ENCODE measurements at places on chromosomes 7 and 10.

GRCh38 chr10:17425584-17426262 lies 28.7 kb downstream of the ST8SIA6 start:
- DNase-seq = no peak

GRCh38 chr7:127933146-127933545 lies 98.1 kb downstream of the LRRC4 start:
- no peak for DNase-seq

DNA sequence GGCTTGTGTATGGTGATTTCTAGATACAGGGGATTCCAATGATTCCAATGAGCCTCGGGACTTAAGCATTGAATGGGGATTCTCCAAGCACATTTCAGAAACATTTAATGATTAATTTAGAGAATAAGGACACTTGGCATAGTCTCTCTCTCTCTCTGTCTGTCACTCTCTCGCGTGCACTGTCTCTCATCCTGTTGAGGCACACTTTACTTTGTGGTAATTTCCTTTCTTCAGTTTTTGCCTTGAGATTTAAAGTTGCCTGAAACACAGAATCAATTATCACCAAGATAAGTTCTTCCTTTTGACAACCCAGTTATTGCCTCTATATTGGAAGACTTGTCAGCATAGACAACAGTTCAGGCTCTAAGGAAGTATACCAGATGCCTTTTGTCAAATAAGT lies 131.6 kb downstream of the ARID5B start:
- DNase-seq = no peak

GRCh38 chr10:130074639-130075038 lies 36.0 kb downstream of the C10orf143 start:
- DNase-seq = no peak

DNA sequence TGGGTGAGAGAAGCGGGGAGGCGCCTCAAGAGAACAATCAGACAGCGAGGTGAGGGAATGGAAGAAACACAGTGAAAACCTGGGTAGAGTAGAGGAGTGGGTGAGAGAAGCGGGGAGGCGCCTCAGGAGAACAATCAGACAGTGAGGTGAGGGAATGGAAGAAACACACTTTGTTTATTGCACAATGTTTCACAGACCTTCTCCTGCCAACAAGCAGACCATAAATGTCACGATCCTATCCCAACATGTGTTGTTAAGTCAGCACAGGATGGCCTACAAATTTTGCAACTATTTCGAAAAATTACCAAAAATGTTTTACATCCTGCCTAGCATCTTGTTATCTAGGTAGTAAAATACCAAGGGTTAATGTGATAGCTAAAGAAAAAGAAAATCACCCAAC lies 115.3 kb downstream of the JAZF1 start:
- no peak for DNase-seq

DNA sequence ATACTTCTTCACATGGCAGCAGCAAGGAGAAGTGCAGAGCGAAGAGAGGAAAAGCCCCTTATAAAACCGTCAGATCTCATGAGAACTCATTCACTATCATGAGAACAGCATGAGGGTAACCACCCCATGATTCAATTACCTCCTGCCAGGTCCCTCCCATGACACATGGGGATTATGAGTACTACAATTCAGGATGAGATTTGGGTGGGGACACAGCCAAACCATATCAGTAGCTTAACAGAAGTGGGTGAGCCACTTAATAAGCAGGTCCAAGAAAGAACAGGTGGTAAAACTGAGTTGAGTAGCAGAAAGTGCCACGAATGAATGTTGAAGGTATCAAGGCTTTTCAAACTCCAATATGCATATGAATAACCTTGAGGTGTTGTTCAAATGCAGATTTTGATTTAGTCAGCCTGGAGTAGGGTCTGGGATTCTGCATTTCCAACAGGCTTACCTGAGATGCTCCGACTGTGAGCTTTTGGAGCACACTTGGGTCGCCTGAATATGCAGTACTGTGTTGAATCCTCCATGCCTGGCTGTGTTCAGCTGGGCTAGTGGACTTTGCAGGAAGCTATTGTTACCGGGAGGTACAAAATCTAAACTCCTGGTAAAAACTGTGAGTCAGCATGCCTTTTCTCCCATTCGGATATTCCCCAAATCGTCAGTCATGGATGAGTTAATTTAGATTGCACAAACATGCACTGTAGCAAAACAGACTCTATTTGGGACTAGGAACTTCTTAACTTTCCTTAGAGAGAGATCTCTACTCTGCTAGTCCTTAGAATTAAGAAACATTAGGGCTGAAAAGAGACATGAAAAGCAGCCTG lies 69.0 kb upstream of the PRKCQ start:
- no peak for DNase-seq

GRCh38 chr10:98403812-98404504 lies 11.0 kb downstream of the PYROXD2 start:
- DNase-seq = no peak

- DNase-seq = no peak
These were observed 39.2 kb upstream of the COL1A2 start for GRCh38 chr7:94355454-94355853.

DNA sequence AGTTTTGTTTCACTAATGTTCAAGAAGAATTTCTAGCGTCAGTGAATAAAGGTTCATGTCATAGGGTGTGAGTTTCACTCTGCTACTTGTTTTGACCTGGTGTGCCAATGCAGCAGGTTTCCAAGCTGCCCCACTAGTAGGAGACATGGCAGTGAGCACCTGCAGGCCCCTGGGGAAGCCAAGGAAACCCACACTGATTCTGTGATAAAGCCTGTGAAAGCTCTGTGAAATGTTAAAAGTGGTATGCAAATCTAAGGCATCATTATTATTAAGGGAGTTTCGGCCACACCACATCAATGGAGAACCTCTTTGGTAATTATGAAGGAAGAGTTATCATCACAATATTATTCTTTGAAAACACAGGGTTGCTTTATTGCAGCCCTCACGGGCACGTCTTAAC lies 46.4 kb downstream of the ABCB5 start:
- no peak for DNase-seq

DNA sequence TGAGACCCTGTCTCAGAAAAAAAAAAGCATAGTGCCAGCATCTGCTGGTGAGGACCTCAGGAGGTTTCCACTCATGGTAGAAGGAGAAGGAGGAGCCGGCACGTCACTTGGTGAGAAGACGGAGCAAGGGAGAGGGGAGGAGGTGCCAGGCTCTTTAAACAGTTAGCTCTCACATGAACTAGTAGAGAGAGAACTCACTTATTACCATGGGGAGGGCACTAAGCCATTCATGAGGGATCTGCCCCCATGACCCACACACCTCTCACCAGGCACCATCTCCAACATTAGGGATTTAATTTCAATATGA lies 62.9 kb upstream of the VKORC1L1 start:
- DNase-seq = no peak

DNA sequence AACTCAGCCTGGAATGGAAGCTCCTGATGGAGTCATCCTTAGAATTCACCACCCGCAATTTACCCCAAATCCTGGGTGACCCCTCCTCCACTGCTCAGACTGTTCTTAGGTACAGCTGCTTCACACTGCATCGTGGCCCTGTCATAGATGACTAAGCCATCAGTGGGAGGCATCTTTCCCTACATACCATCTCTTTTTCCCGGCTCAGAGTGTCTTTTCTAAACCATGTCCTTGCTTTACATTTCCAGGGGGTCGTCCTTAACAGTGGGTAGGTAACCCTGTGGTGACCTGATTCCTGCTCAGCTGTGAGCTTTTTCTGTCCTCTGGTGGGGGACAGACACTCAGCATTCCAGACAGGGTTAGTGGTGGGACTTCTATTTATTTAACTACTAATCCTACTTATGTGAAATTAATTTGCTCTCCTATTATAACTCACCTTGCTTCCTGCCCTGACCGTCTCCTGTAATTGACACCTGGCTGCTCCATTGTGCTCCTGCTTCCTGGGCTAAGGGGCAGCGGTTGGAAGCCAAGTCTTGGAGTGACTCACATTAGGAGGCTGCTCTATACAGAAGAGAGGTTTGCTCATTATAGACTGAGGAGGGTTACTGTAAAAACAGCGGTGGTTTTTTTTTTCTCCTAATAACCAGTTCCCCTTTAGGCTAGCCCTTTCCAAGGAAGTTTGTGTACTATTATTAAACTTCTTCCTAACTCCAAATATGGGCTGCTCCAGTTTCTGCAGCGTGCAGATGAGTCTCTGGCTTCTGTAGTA lies 40.6 kb downstream of the PYROXD2 start:
- DNase-seq = no peak

DNA sequence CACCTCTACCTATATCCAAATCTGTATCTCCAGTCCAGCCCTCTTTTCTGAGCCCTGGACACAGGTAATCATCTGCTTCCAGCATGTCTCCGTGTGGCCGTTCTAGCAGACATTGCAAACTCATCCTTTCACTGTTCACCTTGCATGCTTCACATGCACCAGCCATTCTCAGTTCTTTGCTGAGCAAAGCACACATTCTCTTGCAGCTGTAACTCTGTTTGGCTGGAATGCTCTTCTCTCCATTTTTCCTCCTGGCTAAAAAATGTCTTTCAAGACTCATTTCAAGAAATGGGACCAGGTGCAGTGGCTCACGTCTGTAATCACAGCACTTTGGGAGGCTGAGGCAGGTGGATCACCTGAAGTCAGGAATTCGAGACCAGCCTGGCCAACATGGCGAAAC lies 40.3 kb upstream of the NRF1 start:
- no peak for DNase-seq

DNA sequence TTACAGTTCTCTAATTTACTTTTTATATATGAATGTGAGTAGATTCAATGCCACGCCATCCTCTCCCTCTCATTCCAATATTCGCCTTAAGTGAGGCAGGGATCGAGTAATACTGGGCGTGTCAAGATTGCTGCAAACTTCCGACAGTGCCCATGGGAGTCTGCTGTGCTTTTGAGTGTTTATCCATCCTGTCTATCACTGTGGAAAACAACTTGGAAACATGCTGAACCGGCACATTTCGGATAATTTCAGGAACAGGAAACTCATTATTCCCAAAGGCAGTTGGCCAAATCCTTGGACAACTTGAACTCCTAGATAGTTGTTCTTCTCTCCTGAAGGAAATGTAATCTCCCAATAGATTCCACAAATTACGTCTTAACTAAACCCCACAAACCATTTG lies 28.5 kb downstream of the PIP4K2A start:
- DNase-seq = no peak

GRCh38 chr7:120402079-120402767 lies 129.2 kb downstream of the KCND2 start:
- DNase-seq = no peak

GRCh38 chr10:11004144-11005077 lies 13.3 kb upstream of the CELF2 start:
- DNase-seq = no peak

DNA sequence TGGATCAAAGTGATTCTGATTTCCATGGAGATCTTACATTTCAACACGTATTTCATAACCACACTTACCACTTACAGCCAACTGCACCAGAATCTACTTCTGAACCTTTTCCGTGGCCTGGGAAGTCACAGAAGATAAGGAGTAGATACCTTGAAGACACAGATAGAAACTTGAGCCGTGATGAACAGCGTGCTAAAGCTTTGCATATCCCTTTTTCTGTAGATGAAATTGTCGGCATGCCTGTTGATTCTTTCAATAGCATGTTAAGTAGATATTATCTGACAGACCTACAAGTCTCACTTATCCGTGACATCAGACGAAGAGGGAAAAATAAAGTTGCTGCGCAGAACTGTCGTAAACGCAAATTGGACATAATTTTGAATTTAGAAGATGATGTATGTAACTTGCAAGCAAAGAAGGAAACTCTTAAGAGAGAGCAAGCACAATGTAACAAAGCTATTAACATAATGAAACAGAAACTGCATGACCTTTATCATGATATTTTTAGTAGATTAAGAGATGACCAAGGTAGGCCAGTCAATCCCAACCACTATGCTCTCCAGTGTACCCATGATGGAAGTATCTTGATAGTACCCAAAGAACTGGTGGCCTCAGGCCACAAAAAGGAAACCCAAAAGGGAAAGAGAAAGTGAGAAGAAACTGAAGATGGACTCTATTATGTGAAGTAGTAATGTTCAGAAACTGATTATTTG lies 15.3 kb downstream of the HNRNPA2B1 start:
- no peak for DNase-seq

- no peak for DNase-seq
These were observed 36.5 kb downstream of the NPS start for GRCh38 chr10:127585519-127586023.

DNA sequence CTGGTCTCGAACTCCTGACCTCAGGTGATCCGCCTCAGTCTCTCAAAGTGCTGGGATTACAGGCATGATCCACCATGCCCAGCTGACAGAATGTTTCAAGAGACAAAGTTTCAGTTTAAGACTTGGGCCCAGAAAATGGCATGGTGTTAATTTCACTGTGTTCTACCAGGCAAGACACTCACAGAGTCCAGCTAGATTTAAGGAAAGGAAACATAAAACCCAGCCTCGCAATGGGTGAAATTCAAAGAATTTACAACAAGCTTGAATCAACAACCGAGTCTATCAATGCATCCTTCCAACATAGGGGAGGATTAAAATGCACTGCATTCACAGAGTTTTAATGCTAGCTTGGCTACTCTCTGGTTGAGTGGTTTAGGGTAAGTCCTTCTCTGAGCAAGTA lies 764.0 kb downstream of the XPNPEP1 start:
- no peak for DNase-seq

GRCh38 chr7:95658676-95659075 lies 62.4 kb upstream of the PDK4 start:
- no peak for DNase-seq

- DNase-seq = no peak
These were observed 21.5 kb downstream of the AKR1C8 start for GRCh38 chr10:5163487-5163886.

- no peak for DNase-seq
These were observed 184.4 kb downstream of the LRRTM3 start for GRCh38 chr10:67110286-67110685.

DNA sequence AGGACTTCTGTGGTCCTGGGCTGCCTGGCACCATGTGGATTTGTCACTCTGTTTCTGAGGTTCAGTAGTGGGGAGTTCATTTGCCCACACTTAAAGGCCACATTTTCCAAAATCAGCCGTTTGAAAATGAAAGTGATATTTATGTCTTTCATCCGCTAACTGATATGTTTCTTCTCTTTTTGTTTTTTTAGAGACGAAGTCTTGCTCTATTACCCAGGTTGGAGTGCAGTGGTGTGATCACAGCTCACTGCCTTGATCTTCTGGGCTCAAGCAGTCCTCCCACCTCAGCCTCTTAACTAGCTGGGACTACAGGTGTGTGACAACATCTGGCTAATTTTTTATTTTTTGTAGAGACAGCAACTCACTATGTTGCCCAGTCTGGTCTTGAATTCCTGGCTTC lies 58.6 kb downstream of the EBLN1 start:
- DNase-seq = no peak

- no peak for DNase-seq
These were observed 39.0 kb downstream of the ADK start for GRCh38 chr10:74189999-74190421.

- DNase-seq = no peak
These were observed 275.4 kb downstream of the PARD3 start for GRCh38 chr10:34539533-34540315.

- no peak for DNase-seq
These were observed 371.8 kb upstream of the KCND2 start for GRCh38 chr7:119900996-119901672.

DNA sequence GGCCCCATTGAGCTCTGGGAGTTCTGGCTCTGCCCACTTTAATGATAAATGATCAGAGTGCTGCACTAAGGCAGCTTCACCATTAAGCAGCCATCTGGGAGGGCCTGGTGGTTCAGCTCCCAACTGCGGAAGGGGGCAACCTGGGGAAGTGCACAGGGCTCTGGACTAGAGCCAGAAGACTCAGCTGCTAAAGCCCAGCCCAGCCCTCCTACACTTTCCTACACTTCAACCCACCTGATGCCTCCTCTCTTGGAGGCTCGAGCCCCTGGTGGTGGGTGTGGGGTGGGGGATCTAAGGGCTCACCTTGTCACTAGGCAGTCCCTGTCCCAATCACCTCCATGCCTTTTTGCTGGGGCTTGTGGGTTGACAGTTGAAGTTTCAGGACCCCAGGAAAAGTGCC lies 60.6 kb upstream of the ANTXRL start:
- no peak for DNase-seq
